A673 (cell line): ENCODE measurements at places on chromosomes 13 and 19.

- no peak for DNase-seq
Observed at GRCh38 chr19:30395283-30395682, 23.1 kb downstream of the ZNF536 start.

- no peak for DNase-seq
Observed at GRCh38 chr13:26246154-26246553, 7.8 kb upstream of the CDK8 start.

- DNase-seq, result no peak
Observed at GRCh38 chr13:33728271-33729037, 89.5 kb upstream of the RFC3 start.

DNA sequence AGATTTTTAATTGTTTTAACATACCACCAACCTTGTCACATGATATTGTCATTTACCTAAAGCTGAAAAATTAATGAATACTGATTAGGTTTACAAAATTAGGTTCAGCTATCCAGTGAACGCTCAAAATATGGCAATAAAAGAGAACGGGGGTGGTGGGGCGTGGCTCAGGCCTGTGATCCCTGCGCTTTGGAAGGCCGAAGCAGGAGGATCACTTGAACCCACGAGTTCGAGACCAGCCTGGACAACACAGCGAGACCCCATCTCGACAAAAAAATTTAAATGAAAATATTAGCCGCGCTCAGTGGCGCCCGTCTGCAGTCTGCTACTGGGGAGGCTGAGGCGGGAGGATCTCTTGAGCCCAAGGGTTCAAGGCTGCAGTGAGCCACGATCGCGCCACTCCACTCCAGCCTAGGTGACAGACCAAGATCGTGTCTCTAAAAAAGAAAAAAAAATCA is 516 bp upstream of the FAM32A start:
- no peak for DNase-seq

DNA sequence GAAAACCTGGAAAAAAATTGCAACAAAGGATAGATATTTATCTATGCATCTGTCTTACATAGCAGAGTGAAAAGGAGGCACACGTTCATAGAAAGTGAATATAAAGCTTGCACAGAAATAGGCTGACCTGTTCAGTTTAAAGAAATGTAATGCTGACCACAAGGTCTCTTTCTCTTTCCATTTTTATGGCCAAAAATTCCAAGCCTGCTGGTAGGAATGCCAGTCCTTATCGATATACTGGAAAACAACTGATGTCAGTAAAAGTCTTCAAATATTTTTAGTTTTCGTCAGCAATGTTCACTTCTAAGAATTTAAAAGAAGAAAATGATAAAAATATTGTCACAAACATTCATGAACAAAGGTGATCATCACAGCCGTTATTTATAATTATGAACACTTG is 59.0 kb upstream of the MCF2L start:
- DNase-seq, result no peak

DNA sequence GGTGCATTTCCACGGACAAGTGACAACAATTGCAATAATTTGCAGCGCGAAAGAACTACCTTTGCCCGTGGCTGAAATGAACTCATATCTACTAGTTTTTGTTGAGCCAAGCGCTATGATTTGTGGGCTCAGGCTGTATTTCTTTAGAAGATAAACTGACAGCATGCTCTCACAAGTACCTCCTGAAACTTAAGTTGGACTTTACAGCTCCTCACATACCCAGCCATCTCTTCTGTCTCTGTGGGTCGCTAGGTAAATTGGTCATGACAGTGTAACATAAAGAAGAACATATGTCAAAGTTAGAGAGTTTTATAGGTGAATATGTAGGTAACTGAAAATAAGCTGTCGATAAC is 839 bp downstream of the COG6 start:
- no peak for DNase-seq

DNA sequence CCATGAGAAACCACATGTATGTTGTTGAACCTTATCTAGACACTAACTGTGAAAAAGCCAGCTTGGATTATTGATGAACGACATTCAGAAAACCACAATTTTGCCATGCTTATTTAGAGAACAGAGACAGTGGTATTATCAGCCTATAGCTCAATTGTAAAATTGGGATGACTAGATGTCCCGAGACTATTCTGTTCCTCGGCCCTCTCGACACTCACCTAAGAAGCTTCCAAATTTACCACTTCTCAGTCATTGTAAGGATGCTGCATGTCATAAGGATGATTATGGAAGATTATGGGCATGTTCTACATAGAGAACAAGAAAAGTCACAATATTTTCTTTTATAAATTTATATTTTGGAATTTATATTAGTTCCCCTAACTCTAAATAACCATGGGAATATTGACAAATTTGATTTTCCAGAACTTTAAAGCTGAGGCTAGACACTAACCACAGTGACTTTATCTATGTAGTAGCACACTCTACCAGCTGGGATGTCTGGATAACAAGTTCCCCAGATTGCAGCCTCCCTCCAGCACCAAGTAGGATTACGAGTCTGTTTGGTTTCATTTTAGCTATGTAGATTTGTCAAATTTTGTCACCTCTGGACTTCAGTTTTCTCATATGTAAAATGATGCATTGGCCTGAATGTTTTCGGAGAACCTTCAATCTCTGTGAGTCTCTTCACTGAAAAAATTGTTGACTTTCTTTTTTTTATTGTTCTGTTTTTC is 513.6 kb downstream of the IRS2 start:
- DNase-seq, result no peak

DNA sequence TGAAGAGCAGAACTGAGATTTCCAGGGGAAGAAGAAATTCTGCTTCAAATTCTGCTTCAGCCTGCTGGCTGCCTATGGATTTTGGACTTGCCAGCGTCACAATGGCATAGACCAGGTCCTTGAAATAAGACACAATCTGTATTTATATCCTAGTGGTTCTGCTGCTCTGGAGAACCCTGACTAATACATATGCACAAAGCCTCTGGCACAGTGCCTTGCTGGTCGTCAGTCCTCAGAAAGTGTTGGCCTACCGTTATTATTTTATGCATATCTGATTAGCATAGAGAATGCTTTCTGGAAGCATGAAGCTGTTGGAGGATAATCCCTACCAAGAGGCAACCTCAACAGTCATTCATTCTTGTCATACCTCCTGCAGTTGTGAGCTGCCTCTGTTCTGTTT is 213.7 kb downstream of the B3GLCT start:
- DNase-seq, result peak; percentile 11

DNA sequence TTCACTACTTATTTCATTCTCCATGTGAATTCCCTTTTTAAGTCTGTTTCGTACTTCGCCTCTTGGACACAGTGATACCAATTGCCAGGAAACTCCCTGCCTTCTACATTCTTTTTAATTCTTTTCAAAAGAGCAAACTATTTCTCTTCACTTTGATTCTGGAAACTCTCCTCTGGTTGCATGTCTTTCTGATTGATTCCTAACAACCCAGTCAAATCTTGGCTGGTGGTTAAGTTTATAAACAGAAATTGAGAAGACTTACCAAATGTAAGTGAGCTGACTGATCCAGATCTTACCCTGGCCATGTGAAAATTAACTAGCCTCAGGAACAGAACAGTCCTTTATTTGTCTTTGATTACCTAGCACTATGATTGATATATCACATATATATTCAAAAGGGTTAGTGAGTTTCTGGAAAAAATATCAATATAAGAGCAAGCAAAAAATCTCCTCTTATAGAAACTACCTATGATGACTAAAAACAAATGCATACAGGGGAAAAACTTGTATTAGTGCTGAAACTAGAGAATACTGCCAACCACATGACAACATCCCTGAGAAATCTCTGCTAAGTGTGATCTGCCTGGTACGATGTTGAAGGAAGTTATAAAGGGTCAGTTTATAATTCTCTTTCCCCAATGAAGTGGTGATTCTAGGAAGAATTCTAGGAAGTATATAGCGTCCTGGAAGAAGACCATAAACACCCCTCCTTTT is 152.6 kb upstream of the HTR2A start:
- no peak for DNase-seq

- DNase-seq, result no peak
Observed at GRCh38 chr19:33720155-33720493, 76.5 kb upstream of the KCTD15 start.

DNA sequence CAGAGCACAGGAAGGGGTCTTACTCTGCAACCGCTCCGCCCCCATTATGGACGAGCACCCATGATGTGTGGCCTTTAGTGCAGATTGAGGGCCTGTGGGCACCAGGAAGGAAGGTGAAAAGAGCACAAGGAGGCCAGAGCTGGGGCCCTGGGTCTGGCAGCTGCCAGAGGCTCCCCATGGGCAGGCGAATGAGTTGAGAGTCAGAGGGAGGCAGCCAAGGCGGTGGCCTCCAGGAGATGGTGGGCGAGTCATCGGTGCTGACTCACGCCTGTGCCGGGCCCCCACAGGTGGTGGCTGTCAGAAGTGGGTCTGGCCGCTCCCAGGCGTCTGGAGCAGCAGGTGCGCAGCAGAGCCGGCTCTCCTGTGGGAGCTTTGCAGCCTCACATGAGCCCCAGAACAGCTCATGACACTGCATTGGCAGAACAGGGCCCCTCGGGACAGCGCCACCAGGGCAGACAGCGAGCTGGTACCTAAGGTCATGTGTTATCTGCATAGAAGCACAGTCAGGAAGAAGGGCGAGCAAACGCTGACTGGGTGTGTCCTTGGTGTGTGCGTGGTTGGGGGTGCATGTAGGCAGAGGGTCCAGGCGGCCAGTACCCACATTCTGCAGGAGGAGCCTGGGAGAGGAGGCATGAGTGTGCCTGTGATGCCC is 68.8 kb downstream of the CHST8 start:
- DNase-seq, result no peak

GRCh38 chr13:36920616-36921185 is 663 bp upstream of the SMAD9 start:
- DNase-seq, result no peak

- no peak for DNase-seq
Observed at GRCh38 chr13:46179491-46179908, 2.5 kb downstream of the LCP1 start.

DNA sequence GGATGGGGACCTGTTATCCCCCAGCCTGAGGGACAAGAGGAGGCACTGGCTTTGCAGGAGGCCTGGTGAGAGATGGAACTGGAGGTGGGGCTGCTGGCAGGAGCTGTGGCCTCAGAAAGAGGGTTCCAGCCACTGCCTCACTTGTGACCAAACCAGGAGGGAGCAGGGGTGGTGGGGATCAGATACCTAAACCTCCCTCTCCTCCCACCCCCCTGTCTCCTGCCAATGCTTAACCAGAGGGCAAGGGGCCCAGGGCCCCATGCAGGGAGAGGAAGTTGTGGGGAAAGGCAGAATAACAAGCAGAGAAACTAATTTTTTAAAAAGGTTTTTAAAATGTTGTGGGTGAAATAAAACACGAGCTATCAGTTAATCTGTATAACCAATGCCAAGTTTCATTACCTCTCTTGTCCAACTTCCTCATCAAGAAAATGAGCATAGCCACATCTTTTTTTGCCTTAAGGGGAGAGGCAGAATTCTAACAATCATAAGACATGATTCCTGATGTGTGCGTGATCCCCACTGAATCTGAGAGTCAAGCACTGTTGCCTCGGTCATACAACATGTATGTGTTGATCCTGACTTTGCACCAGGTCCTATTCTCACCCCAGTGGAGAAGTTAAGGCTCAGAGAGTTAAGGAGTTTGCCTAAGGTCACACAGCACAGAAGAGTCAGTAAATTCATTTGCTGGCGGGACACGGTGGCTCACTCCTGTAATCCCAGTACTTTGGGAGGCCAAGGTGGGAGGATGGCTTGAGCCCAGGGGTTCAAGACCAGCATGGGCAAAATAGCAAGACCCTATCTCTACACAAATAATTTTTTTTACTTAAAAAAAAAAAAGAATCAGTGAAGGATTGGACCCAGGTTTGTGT is 12.9 kb downstream of the FXYD5 start:
- DNase-seq, result no peak

DNA sequence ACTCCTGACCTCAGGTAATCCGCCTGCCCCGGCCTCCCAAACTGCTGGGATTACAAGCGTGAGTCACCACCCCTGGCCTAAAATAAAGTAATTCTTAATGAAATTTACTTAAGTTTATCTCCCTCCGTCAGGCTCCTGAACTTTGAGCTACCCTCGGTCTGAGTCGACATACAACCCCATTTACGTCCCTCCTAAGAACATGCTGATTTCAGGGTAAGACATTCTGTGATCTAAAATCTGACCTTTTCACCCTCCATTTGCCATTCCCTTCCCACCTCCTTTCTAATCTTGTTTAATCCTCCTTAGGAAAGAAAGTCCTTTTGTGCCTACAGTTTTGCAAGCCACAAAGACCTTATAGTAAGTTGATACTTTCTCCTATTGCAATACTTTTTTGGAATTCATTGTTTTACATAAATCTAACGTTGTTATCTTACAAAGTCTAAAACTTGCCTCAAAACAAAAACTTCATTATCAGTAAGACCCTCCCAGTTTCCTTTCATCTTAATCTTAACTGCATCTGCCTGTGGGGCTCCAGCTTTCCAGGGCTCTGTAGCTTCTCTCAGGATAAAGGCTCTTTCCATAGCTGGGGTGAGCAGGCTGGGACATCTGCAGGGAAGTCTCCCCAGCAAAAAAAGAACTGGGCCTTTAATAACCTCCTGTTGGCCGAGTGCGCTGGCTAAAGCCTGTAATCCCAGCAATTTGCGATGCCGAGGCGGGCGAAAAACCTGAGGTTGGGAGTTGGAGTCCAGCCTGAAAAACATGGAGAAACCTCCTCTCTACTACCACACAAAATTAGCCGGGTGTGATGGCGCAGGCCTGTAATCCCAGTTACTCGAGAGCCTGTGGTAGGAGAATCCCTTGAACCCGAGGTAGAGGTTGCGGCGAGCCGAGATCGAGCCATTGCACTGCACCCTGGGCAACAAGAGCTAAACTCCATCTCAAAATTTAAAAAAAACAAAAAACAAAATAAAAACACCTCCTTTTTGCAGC is 143.1 kb downstream of the ZNF737 start:
- DNase-seq, result no peak

GRCh38 chr19:50703915-50704796 is 15.4 kb downstream of the SHANK1 start:
- peak; percentile 73 for DNase-seq

GRCh38 chr19:16566161-16566560 is 6.1 kb downstream of the SLC35E1 start:
- DNase-seq, result no peak

GRCh38 chr19:27966390-27966816 is 1246.5 kb downstream of the UQCRFS1 start:
- DNase-seq, result peak; percentile 17

DNA sequence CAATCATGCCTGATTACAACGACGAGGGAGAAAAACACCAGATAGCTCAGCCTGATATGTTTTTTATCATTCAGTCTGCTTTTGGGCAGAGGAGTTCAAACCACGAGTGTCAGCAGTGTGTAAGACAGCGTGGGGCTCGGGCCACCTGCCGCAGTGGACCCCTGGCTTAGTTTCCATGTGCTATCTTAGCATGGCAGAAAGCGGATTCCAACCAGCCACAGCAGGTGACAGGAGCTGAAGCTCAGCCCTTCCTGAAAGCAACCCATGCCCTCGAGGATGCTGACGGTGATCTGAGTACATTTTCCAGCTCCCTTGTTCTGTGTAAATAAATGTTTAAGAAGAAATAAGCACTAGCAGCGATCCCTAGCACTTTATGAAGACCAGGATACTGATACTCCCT is 32.2 kb upstream of the MBNL2 start:
- no peak for DNase-seq

DNA sequence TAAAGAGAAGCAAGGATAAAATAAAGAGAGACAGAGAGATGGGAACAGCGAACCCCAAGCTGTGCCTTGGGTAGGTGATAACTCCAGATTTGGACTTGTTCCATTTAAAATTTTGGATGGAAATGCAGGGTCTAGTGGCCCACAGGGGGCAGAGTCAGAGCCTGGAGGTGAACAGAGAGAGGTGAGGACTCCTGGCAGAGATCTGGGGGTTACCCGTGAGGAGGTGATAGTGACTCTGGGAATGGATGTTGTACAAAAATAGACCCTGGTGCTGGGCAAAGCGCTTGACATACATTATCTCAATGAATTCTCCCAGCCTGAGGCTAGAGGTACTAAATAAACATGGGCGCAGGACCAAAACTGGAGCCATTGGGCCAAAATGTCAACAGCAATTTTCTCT is 14.3 kb upstream of the DHRS12 start:
- no peak for DNase-seq
